RKO (cell line): ENCODE measurements at places on chromosomes 5 and 9.

GRCh38 chr5:35754481-35754880 is 102.2 kb upstream of the IL7R start:
- no peak for DNase-seq

DNA sequence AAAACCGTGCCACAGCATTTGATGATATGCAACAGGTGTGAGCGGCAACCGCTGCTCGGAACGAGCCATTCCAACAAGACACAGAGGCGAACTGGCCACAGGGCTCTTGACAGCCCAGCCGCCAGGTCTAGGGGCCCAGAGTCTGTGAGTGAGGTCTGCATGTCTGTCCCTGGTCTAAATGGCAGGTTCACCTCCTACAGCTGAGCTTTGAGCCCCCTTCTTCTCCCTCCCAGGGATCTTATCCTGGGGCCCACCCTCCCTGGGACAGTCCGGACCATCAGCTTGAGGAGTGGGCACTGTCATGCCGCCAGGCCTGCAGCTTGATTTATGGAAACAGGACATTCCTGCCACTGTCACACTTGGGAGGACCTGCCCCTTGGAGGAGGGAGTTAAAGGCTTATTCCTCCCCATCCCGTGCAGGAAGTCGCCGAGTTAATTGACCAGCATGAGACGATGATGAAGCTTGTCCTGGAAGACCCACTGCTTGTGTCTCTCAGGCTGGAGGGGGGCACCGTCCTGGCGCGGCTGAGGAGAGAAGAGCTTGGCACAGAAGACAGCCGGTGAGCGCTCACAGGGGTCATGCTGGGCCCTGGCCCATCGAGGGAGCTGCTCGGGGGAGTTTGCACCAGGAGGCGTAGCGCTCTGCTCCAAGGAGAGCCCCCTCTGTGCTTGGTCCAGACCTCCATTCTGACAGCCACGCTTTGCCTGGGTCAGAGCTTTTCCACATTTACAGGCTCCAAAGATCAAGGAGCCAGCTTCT is 35.5 kb upstream of the LRRC14B start:
- DNase-seq, result no peak

DNA sequence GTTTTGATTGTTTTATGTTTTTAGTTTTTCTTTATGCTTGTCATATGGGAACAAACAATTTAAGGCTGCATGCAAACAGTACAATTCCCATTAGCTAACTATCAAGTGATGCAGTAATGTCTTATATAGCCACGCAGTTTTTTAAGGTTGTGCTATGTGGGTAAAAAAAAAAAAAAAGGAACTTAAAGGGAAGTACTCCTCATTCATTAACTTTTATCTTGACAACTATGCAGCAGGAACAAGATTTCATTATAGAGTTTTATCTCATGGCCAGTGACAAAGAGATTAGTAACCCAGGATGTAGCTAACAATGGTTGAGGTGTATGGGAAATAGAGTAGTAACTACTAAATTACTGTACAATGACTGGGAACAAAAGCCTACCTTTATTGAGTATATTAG is 1008.2 kb upstream of the CDH9 start:
- DNase-seq, result no peak

GRCh38 chr9:76188905-76189304 is 205.3 kb downstream of the RFK start:
- no peak for DNase-seq

DNA sequence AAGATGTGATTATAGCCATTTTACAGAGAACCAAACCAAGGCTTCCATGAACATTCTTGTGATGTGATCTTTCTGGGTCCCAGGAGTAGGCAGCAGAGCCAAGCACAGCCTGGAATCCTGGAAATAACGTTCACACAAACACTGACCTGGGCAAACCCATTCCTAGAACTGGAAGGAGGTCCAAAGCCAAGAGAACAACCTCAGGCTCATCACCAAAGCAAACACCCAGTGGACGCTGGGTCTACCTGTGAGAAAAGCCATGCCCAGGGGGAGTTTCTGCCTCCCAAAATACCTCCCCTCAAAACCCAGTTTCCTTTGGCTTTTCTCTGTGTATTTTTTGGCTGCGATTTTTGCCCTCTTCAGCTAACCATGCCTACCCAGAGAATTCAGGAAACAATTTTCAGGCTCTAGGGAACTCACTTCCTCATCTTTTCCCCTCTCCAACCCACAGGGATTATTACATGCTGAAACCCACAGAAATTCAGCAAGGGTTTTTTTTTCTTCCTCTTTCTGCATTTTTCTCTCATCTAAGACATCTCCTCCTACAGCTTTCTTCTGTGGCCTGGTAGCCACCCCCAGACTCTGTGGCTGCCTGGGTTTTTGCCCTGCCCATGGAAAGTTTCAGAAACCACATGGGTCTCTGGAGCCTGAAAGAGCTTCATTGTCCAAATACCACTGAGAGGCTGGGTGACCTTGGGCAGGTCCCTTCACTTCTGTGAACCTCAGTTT is 75.0 kb downstream of the TNC start:
- DNase-seq, result no peak
